ENCODE measurements at places on chromosomes 5 and 9. TPM values are rescaled to one million over a fixed set of nuclear protein-coding genes. Genes with fewer than 3 reads are reported as not detected.

CCL27 gene
- 1.0 TPM for polyA plus RNA-seq

LHX3 gene
- polyA plus RNA-seq: 2.7 TPM

GARIN3 gene
- polyA plus RNA-seq: not detected

PCDHA5 gene
- polyA plus RNA-seq: 3.7 TPM

ORM2 gene
- polyA plus RNA-seq: not detected

CDX1 gene
- polyA plus RNA-seq: not detected

RNF208 gene
- polyA plus RNA-seq: 64.3 TPM

EFNA5 gene
- 17.3 TPM for polyA plus RNA-seq

C9 gene
- 0.08 TPM for polyA plus RNA-seq

FOXI1 gene
- not detected for polyA plus RNA-seq

CFAP157 gene
- 27.6 TPM for polyA plus RNA-seq

KIF24 gene
- 3.7 TPM for polyA plus RNA-seq

HMMR gene
- 4.7 TPM for polyA plus RNA-seq

IFNA21 gene
- not detected for polyA plus RNA-seq

ZNF883 gene
- 18.6 TPM for polyA plus RNA-seq

ADAMTS2 gene
- 12.5 TPM for polyA plus RNA-seq

OR2K2 gene
- polyA plus RNA-seq: 0.15 TPM

FUT7 gene
- polyA plus RNA-seq: 0.51 TPM

FAM221B gene
- 0.41 TPM for polyA plus RNA-seq

SLC25A48 gene
- polyA plus RNA-seq: 40.1 TPM

RLN1 gene
- 0.50 TPM for polyA plus RNA-seq

LCN9 gene
- not detected for polyA plus RNA-seq

CNTNAP3 gene
- polyA plus RNA-seq: 9.9 TPM

NUTM2G gene
- 1.7 TPM for polyA plus RNA-seq

BTNL3 gene
- polyA plus RNA-seq: not detected

Measured in spinal cord (tissue), 10 donors.